Stimulated activated CD8-positive, alpha-beta memory T cell treated with anti-CD3 and anti-CD28 coated beads, Interleukin-15, amount 100 ng/mL, for 4 hours (primary cell): ENCODE measurements at places on chromosomes 7 and 10.

DNA sequence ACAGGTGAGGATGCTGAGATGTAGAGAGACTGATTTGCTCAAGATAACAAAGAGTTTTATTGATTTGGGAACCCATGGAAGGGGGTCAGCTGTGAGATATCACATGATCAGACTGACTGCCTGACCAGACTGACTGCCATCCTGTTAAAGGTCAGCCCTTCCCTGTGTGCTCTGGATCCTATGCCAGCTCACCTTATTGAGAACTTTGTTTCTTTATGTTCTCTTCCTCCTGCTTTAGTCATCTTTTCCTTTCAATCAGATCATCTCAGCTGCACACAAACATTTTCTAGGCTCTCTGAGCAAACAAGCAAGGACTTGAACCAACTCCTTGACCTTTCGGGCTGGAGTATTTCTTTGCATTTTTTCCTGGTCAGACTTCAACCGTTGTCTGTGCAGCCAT lies 50.0 kb upstream of the MTPN start:
- no peak for DNase-seq

GRCh38 chr10:93280699-93281366 lies 201.3 kb downstream of the MYOF start:
- no peak for DNase-seq

- no peak for DNase-seq
These were observed 19.0 kb downstream of the CALML5 start for GRCh38 chr10:5480162-5480941.

- DNase-seq: no peak
These were observed 180.0 kb downstream of the FGFR2 start for GRCh38 chr10:121418126-121418777.

DNA sequence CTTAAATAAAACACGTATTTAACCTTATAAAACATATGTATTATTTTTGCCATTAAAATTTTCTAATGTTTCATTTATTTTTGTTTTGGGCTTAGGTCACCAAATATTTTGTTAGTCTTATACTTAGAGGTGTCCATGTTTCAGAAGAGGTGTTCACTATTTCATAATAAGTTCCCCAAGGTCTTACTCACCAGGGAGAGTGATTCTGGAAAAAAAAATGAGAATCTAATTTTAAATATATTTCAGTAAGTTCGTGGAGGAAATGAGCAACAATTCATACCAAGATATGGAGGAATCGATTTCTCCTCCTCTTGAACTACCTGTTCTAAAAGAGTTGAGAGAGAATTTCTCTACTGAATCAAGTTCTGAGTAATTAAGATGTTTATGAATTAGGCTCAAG lies 271.6 kb upstream of the SLC26A5 start:
- DNase-seq: no peak

GRCh38 chr7:16365177-16365576 lies 56.2 kb downstream of the CRPPA start:
- DNase-seq: no peak

DNA sequence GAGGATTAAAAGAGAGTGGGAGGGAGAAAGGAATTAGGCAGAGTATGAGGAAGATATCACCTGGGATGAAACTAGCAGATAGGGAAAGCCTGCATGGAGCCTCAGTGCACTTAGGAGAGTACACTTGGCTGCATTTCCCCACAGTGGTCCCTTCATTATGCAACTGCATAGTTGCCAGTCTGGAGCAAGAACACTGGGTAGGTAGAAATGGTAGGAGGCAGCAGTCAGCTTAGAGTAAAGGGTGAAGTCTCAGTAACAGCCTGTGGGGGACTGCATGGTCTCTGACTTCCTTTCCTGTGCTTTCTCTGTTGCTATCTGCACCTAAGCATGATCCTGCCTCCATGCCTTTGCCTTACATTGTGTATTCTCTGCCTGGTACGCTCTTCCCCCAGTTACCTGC lies 14.0 kb upstream of the PCGF5 start:
- DNase-seq: no peak

DNA sequence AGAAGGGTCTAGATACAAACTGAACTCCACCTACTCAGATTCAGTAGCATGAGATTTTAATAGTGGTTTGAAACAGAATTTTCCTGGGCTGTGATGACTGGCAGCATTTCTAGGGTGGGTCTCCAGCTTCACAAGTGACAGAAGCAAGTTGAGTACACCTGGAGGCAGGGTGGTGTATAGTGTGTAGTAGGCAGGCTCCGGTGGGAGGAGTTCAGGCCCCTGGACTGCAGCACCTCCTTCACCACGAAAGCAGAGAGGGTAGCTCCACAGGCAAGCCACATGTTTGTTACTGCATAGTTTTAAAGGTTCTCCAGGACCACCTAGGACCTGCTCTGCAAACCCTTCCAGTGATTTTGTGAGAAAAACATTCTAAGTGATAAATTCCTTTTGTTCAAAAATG lies 347.2 kb downstream of the PARD3 start:
- no peak for DNase-seq

DNA sequence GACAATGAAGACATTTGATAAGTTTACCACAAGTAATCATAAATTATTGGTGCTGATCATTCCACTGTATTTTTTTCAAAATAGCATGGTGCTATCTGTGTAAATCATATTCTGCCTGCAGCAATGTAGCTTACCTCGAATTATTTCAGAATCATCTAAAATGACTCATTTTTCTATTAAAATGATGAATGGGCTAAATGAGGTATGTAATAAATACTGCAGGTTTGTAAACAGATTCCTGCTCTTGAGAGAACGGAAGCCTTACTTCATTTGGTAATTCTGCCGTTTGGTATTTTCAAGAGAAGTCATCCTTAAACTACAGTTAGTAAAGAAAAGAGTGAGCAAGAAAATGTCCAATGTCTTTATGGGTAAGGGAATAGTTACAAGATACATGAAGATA lies 115.9 kb downstream of the CHCHD3 start:
- no peak for DNase-seq

GRCh38 chr10:9227679-9228365 lies 1173.3 kb downstream of the GATA3 start:
- no peak for DNase-seq

- no peak for DNase-seq
These were observed 38.4 kb upstream of the ABCB4 start for GRCh38 chr7:87513735-87514335.

- no peak for DNase-seq
These were observed 10.6 kb downstream of the PDE6C start for GRCh38 chr10:93622942-93623341.

DNA sequence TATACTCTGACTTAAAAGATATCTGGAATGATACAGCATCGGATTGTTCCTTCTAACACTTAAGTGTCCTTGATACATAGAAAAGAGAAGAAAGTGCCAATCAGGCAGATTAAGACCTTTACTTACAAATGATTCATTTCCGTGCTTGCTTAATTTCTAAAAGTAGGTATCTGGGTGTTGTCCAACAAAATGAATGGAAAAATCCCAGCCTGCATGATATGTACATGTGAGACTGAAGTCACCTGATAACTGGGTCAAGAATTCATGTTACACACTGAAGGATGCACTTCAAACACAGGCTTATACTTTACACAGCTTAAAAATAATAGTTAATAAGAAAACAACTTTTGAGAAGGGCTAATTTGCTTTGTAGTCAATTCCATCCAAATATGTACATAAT lies 25.2 kb upstream of the PLXDC2 start:
- DNase-seq: no peak

DNA sequence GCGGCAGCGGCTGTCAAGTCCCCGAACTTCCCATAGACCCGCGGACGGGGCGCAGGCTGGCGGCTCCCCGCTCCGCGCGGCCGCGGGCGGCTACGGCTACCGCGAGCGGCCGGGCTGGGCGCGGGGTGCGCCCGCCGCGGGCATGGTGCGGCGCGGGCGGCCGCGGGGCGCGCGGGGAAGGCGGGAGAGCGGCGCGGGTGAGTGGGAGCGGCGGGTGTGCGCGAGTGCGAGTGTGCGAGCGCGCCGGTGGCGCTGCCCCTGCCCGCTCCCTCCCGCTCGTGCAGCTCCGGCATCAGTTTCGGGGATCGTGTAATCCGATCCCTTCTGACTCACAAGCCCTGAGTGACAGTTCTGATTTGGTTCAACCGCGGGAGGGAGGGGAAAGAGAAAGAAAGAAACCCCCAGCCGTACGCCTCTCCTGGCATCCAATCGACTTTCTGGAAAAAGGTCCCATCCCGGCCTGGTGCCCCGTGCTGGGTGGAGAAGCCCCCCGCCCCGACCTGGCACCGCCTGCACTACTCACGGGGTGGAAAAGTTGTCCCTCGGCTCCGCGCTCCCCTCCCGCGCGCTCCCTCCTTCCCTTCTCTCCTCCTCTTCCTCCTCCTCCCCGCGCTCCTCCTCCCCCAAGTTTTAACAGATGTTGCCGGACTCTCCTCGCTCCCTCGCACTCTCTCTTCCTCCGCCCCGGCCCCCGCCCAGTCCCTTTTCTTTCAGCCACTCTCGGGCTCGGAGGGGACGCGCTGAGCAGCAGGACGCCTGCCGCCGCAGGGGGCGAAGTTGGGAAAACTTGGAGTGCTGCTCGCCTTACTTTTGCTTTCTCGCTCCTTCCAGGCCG lies at the start of gene GLI3:
TSS of gene GLI3 (minus strand) at position 234 of the 835 bp plus-strand sequence. CDS start 13,956 bp downstream, outside the sequence.
- no peak for DNase-seq

- no peak for DNase-seq
These were observed 109.2 kb downstream of the STRA8 start for GRCh38 chr7:135342887-135343286.

GRCh38 chr7:98107313-98107721 lies 655 bp downstream of the LMTK2 start:
- no peak for DNase-seq

DNA sequence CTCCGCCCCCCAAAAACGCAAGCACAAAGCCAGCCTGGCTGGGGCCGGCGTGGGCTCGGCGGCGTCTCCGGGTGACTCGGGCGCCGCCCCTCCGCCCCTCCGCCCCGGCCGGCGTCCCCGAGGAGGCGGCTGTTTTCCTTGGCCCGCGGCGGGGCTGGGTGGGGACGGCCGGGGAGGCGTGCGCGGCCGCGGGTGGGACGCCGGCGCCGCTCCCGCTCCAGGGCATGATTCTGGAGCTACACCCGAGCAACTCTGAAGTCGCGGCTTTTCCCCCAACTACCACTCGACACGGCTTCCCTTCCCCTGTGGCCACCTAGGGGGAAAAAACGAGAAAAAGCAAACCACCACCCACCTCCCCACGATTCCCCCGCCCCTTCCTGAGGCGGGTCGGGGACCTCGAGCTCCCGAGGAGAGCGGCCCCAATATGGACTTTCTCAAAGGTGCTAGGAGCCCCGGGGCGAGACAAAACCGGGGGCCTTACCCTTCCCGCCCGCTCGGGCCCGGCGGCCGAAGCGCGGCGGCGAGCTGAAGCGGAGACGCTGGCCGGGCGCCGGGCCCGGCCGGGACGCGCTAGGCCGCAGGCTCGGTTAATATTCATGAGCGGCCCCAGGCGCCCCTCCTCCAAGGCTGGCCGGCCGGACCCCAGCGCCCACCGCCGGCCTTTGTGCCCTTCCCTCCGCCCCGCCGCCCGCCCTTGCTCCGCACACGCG lies 856 bp downstream of the ARHGAP21 start:
- peak; percentile 23 for DNase-seq

- DNase-seq: no peak
These were observed 107.9 kb downstream of the ODAD2 start for GRCh38 chr10:27890971-27891370.

- no peak for DNase-seq
These were observed 116.8 kb upstream of the SH2B2 start for GRCh38 chr7:102169651-102170392.

DNA sequence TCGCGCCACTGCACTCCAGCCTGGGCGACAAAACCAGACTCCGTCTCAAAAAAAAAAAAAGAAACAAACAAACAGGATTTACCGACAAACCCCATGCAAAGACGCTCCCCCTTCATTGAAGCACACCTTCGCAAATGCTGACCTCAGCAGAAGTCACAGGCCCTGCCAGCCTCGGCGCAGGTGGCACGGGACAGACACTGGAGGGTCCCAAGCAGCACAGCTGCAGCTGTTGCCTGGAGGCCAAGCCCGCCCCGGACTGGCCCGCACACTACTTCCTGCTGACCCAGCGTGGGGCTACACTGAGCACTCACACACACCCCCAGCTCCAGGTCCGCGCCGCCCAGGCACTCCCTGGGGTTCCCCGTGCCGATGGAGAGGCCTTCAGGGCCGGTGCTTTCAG lies 31.2 kb downstream of the SNX8 start:
- no peak for DNase-seq

DNA sequence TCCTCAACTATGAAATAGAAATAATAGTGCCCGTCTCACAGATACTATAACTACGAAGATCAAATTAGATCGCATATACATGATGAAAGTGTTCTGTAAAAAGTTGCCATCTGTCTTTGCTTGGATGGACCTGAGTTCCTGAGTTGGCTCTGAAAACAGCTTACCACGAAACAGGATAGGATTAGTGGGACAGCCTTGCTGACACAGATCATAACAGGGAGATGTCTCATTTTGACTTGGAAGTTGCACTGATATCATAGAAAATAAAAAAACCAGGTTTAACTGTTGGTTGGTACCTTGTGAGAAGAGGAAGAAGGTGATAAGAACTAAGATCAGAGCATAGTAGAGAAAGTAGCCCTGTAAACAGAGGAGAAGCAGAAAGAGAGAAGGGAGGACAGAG lies 79.3 kb upstream of the AGBL3 start:
- DNase-seq: no peak

DNA sequence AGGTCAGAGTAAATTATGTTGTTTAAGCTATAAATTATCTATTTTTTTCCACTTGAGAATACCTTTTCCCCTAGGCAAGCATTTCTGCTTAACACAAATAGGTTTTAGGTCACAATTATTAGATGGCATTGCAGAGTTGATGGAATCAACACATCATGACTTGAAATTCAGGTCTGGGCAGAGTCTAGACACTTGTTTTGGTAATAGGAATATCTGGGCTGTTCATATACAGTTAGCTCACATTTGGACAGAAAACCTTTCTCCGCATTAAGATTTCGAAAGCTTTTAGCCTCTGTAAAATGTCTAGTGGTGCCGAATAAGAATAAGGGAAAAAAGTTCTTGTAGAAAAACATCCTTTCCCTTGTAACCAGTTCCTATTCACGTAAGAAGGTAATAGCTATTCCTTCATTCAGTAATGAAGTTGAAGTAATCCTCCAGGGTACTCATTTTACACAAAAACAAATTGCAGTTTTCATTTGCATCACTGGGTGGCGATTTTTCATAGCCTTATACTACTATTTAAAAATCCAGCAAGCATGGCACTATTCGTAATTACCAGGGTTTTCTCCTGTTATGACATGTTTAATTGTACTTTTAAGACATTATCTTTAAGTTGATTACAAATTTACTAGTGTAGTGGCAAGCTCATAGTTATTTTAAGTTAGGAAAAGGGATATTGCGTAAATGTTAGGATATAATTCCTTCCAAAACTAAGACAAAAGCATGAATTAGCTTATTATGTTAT lies 37.0 kb downstream of the RPA3 start:
- DNase-seq: no peak

DNA sequence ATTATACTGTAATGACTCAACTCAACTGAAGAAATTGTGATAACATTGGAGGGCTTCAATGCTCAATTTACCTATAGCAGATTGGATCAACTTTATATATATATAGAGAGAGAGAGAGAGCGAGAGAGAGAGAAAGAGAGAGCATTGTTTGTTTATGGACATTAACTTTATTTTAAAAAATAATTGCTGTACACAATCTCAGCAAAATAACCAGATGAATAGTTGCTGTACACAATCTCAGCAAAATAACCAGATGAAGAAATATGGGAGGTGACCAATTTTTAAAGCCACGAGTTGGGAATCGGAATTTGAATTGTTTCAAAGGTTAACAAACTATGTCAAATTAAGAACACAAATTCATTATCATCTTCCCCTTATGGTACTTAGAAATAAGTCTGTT lies 319.9 kb downstream of the NXPH1 start:
- DNase-seq: no peak

GRCh38 chr10:109250152-109250551 lies 673.2 kb downstream of the XPNPEP1 start:
- no peak for DNase-seq
